NCI-H1105 (cell line): ENCODE measurements at places on chromosomes 4 and X.

DNA sequence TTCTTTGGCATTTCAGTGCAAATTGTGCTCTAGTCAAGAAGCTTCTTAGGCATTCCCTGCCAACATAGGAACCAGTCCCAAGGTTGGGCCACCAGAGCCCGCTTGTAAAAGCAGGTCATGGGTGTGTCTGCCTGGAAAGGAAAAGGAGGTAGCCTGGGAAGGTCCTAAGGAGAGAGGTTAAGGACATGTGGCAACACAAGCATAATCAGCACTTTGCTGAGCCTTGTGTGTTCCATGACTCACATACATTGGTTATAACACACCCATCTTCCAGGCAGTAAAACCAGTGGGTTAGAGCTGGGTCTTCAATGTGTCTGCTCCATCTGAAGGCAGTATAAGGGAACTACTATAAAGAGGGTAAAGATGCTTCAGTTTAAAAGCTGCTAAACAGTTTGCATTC is 165.0 kb downstream of the FHIP1A start:
- DNase-seq = no peak

GRCh38 chr4:109303140-109303496 is 660 bp upstream of the COL25A1 start:
- DNase-seq = no peak

DNA sequence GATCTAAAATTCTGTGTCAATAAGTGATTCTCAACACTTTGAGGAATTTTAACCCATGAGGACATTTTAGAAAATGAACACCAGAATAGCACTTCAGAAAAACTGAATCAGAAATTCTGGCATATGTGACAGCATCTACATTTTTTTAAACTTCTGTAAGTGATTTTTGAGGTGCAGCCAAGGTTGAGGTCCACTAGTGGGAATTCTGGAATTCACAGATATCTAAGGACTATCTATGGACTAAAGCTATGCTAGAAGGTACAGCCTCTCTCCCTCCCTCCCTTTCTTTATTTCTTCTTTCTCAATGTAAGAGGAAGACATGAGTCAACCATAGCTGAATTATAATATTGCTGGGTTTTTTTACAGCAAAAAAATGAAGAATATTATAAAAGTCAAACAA is 508.2 kb upstream of the ATOH1 start:
- no peak for DNase-seq

GRCh38 chr4:17134565-17134964 is 236.1 kb upstream of the LDB2 start:
- DNase-seq = no peak

DNA sequence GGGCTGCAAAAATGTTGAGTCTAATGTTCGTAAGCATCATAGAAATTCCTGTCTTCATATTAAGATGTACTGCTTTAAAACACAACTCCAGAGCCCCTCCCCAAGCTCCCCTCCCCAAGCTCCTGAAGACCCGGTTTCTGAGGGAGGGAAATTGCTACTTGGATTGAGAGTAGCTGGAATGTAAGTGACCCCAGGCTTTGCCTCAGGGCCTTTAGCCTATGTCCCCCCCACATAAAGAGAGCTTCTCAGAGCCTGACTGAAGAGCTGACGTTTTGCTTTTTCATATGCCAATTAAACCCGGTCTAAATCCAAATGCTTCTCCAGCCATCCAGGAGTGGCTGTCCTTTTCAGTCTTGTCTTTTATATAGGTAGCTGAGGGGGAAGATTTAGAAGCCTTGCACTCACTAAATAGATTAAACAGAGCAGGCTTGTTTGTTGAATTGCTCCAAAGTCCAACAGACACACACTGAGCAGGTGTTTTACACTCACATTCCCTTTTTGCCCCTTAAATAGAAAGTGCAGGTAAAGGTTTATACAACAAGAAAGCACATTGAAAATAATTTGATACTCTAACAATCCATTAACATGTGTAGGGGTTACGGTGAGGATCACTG is 19.6 kb downstream of the ARX start:
- no peak for DNase-seq

GRCh38 chrX:31376408-31377022 is 304.7 kb upstream of the FTHL17 start:
- DNase-seq = no peak

GRCh38 chrX:139692908-139693307 is 15.1 kb downstream of the MCF2 start:
- no peak for DNase-seq

GRCh38 chrX:117989512-117989911 is 127.1 kb downstream of the KLHL13 start:
- DNase-seq = no peak

- DNase-seq = no peak
Measured at GRCh38 chrX:16386126-16386525, 218.8 kb downstream of the MAGEB17 start.

- no peak for DNase-seq
Measured at GRCh38 chr4:6343939-6344408, 74.3 kb downstream of the WFS1 start.

- DNase-seq = no peak
Measured at GRCh38 chr4:154595807-154596206, 5.3 kb upstream of the FGA start.

GRCh38 chr4:145756244-145756643 is 76.3 kb downstream of the C4orf51 start:
- no peak for DNase-seq

- no peak for DNase-seq
Measured at GRCh38 chrX:5595570-5595969, 633.1 kb downstream of the NLGN4X start.

- DNase-seq = no peak
Measured at GRCh38 chr4:171266671-171267070, 546.5 kb upstream of the GALNTL6 start.

DNA sequence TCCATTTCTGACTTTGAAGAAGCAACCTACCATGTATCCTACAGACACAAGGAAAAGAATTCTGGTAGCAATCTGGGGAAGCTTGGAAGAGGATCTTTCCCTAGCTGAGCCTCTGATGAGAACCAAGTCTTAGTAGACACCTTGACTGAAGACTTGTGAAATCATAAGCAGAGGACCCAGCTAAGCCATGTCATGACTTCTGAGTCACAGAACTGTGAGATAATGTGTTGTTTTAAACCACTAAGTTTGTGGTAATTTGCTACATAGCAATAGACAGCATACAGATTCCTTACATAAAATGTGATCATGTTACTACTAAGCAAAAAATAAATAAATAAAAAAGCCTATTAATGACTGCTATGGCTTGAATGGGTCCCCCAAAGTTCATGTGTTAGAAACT is 71.3 kb upstream of the ANKRD50 start:
- no peak for DNase-seq

DNA sequence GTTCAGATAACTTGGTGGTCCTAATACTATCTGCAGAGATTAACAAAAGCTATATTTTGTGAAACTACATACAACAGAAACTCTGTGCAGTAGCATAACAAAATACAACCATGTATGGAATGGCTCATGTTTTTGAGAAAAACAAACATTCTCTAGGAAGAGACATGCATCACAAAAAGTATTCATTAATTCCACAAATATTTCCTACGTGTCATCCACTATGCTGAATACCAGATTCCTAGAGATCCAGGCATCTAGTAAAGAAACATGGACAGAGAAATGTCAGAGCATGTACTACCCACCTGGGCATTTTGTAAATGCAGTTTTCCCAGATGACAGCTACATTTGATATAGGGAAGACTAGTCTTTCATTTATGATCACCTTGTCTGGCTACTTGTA is 248.1 kb downstream of the OPHN1 start:
- DNase-seq = no peak

DNA sequence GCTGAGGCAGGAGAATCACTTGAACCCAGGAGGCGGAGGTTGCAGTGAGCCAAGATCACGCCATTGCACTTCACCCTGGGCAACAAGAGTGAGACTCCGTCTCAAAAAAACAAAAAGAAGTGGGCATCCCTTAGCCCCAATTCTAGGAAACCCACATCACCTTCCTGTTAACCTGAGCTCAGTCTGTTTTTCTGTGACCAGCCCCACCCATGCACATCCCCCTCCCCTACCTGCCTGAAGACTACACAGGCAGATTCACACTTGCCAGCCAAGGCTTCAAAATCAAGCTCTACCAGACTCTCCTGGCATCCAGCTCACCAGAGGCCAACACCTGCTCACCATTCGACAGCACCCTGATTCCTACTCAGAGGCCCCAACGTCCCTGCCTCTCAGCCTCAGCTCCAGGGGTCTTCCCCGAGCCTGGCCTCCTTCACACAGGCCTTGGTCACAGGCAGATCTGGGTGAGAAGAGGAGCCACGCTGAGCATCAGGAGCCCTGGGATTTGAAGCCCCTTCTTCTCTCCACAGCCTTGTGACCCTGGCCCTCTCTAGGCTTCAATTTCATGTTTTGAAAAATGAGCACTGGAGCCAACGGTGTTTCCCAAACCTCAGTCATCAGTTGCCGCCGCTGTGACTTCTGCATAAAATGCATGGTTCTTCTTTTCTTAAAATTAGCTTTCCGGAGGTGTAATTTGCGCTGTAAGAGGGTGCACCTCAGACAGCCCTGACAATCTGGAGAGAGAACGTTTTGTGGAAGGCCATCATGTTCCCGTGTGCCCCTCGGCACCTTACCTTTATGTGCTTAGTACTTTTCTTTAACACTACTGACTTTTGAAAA is 47.3 kb downstream of the JAKMIP1 start:
- DNase-seq = no peak

DNA sequence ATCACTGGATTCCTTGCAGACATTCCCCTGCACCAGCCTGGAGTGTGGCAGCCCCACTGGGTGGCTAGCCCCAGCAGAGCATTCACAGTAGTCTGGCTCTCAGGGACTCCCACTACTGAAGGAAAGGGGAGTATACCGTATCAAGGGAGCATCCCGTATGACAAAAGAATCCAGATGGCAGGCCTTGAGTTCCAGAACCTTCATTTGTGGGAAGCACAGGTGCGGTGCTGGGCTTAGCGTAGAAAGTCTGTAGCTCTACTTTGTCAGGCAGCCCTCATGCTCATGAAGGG is 79.6 kb downstream of the CENPC start:
- DNase-seq = no peak

- DNase-seq = no peak
Measured at GRCh38 chr4:122731676-122732075, 828 bp upstream of the BBS12 start.

DNA sequence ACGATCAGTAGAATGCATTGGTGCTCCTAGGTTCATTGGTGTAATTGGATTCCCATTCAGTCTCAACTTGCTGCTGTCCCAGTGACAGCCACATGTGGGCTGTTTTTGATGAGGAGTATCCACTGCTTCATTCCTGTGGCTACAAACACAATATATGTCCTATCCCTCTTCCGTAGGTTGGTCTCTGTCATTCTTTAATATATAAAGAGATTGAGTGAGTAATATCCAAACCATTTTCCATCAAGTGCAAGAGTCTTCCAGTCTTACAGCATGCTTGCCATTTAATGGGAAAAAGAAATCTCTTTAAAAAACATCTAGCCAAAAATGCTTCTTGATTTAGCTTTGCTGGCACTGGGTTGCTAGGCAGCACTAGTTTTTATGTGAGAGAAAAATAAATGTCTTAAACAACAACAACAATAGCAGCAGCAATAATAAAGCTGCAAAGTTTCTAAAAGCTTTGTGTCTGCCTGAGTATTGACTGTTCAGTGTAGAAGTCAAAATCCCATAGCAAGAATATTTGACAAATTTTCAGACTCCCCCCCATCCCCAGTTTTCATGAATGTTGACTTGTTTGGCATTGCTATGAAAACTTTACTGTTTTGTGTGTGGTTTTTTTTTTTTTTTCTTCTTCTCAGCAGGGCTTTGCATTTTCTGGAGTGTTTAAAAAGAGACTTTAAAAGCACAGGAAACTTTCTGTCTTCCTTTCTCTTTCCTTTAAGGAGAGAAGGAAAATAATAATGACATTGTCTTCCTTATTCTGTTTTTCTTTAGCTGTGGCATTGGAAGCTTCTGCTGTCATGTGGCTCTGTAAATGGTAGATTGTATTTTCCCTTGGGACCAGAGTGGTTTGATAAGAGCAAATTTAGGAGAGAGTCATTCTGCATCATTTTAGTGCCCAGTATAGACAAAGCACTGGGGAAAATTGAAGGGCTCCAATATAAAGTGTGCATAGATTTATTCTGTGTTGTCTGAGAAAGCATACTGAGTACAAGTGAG is 244.3 kb downstream of the ARHGAP10 start:
- no peak for DNase-seq

DNA sequence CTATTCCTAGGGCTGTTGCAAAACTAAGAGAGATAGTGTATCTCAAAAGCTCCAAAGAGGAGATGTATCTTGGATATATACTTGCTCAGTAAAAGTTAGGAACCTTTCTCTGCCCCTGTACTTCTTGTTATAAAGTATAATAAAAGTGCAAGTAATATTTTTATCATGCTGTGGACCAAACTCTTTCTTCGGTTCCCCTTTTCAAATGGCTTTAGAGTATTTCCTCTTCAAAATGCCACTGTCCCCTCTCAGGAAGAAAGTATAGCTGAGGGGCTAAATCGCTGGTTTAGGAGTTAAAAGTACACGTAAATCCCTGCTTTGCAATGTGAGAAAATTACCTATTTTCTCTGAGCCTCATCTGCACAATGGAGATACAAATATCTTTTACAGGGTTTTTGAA is 169.1 kb upstream of the FTHL17 start:
- no peak for DNase-seq

- peak; percentile 64 for DNase-seq
Measured at GRCh38 chrX:77014377-77015372, 432.5 kb upstream of the FGF16 start.

DNA sequence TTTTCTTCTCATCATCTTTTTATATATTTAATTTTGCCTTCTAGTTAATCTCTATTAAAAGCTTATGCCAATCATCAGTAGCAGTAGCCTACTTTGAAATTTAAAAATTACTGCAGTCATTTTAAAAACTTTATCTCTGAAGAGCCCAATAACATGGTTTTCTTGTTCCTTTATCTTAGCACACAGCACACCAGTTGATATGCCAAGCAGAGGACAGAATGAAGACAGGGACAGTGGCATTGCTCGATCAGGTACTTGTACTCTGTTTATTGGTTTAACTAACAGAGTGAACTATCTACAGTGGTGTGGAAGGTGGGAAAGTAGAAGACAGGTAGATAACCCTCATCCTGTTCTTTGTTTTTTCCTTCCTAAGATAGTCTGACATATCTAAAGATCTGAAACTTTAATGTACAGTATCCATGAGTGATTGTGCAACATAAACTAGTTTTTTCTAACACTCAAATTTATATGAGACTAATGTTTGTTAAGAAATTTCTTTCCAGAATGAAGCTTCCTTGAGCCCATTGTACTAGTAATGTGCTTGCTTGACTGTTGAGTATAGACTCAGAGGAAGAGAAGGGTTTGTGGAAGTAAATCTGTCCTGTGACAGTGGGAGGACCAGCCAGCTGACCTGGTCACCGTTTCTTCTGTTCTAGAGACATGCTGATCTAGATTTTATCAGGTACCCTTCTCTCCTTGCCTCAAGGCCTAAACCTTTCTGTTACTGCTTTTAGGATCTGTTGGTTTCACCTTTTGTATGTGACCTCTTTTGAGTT is 66.6 kb downstream of the FNIP2 start:
- no peak for DNase-seq

DNA sequence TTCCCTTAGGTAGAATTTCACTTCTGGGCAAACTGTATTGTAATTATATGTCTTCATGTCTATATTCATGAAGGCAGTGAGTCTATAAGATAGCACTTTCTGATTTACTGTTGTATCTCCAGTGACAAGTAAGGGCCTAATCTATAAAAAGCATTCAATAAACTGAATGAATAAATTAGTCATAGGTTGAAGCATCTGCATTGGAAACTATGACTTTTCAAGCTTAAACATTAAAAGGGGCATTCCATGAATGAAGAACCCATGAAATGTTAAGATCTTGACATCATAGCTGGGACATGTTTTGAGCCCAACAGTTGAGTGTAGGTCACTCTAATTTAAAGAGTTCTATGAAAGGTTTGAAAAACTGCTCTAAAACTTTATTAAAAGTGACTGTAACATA is 159.3 kb upstream of the LCORL start:
- DNase-seq = no peak
